Natural killer cell treated with Interleukin-12 subunit alpha and Interleukin-12 subunit beta and Interleukin-15 and Interleukin-18, amount 100 ng/mL, for 72 hours (primary cell): ENCODE measurements at places on chromosomes 4 and X.

- DNase-seq, result no peak
Observed at GRCh38 chr4:40685300-40685699, 55.6 kb upstream of the RBM47 start.

GRCh38 chr4:188109157-188109755 lies at the start of gene TRIML2:
Gene TRIML2 (minus strand): TSS chr4:188109603. CDS start chr4:188105368, 4,235 bp downstream.
- no peak for DNase-seq

- DNase-seq, result no peak
Observed at GRCh38 chrX:145729635-145730034, 88.0 kb upstream of the SLITRK2 start.

DNA sequence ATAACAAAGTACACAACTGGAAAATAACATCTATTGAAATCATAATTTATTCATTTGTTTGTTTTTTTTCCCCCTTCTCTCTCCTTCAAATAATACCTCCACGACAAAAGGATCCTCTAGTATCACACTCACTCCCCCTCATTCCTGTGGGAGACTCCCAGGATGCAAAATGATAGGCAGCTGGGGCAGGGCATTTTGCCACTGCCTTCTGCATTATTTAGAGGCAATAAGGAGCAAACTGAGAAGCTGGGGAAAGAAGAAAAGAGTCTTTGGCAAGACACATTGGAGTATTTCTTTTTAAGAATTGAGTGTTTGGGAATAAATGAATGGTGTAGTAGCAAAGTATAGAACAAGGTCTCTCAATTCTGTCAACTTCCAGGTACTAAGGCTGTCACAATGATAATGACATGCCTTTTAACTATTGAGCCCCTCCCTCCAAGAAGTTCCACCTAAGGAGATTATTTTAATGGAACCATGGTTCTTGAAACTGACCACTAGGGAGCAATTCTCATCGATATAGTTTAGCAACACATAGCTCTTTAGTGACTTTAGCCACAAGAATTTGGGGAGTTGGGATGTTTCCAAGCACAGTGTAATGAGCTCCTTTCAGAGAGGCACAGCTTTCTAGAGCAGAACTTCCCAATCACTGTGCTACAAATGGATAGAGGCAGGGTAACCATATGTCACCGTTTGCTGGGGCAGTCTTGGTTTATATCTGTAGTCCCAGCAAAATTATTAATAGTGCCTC lies 303.3 kb downstream of the FRMPD4 start:
- DNase-seq, result no peak

GRCh38 chr4:8472689-8473197 lies 32.2 kb downstream of the TRMT44 start:
- DNase-seq, result no peak

DNA sequence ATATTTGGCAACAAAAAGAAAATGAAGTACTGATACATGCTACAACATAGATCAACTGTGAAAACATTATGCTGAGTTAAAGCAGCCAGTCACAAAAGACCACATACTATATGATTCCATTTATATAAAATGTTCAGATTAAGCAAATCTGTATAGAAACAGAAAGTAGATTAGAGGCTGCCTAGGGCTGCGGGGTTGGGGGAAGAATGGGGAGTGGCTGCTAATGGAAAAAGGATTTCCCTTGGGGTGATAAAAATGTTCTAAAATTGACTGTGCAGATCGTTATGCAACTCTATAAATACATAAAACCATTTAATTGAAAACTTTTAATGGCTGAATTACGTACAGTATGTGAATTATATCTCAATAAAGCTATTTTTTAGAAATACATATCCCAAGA lies 46.8 kb downstream of the NEK1 start:
- DNase-seq, result no peak

DNA sequence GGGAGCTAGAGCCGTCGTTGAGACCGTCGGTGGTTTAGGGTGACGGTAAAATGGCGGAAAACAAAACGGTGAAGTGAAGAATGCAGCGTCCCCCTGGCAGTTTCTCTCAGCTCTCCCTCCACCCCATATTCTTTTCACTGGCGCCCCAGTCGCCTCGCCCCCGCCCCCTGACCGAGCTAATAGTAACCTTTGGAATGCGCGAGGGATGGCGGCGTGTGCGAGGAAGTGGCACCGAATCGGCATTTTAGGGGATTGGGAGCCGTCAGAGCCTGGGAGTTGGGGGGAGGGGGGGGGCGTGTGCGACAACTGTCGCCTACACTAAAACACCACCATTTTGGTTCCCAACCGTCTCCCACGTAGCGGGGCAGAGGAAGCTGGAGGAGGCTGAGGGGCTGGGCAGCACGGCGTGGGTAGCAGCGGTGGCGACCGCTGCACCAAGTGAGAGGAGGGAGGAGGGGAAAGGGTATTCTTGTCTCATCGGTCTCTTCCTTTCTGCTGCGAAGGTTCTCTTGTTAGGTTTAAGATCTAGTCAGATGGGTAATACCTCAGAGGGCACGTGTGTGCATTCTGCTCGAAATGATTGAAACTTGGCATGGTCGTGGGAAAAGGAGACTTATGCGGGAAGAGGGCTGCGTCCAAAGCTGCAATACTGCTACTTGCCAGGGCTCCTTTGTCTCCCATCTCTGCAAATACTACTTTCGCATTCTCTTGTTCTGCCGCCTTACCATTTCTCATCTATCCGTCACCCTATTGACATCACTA lies 840 bp downstream of the ZNF711 start:
- DNase-seq, result no peak

DNA sequence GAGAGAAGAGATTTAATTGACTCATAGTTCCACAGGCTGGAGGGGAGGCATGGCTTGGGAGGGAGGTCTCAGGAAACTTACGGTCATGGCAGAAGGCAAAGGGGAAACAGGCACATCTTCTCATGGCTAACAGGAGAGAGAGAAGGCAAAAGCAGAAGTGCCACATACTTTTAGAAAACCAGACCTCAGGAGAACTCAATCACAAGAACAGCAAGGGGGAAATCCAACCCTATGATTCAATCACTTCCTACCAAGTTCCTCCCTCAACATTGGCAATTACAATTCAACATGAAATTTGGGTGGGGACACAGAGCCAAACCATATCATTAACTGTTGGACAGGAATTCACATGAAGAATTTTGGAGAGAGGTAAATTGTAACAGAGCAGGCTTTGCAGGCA lies 485.3 kb upstream of the PITX2 start:
- DNase-seq, result no peak
